ENCODE measurements at places on chromosomes 5 and 9.

- DNase-seq, result no peak
Observed at GRCh38 chr5:132363431-132364112, 5.9 kb upstream of the SLC22A5 start.

DNA sequence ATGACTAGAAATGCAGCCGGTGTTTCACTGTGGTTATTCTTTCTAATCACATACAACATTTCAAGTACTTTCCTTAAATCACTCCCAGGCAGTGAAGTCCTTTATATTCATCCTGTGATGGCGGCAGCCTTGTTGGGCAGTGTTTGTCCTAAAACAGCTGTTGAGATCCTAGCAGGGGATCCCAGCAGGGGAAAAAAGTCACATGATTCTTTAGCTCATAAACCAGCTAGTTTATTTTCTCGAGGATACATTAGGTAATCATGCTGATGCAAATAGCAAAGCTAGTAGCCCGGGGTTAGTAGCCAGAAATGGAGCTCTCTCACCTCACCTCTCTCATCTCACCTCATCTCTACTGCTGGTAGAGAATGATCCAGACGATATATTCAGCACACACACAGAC is 70.5 kb downstream of the FOXD1 start:
- DNase-seq, result no peak

DNA sequence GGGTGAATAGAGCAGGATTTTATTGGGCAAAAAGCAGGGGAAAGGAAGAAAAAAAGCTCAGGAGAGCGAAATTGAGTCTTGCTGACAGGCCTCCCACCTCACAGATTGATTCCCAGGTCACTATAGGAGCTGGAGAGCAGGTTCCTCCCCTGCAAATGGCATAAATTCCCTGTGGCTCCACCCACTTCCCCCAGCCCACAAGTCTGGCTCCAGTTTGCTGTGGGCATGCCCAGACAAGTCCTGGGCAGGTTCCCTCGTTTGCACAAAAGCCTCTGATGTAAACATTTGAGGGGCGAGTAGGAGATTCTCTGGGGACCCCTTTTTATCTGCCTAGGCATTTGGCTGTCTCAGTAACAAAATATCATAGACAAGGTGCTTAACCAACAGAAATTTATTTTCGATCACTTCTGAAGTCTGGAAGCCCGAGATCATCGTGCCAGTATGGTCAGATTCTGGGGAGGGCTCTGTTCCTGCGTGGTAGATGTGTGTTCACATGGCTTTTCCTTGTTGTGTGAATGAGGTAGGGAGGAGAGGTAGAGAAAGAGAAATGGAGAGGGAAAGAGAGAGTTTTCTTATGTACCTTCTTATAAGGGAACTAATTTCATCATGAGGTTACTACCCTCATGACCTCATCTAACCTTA is 614.5 kb downstream of the MAT2B start:
- peak; percentile 52 for DNase-seq

DNA sequence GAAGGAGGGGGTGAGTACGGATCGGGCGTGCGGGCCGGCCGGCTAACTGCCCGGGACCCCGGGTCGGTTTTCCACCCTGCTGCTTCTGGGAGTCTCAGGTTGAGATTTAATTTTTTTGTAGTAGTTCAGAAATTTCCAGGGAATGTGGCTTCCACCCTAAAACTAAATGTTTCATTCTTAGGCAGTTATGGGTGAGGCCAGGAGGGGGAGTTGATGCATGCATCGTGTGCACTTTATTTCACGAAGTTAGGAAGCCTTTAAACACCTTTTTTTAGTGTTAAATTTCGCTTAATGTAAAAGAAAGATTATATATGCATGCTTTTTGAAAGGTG is 905 bp downstream of the CDK9 start:
- no peak for DNase-seq

GRCh38 chr5:177319913-177320588 is 8.4 kb upstream of the MXD3 start:
- peak; percentile 32 for DNase-seq

DNA sequence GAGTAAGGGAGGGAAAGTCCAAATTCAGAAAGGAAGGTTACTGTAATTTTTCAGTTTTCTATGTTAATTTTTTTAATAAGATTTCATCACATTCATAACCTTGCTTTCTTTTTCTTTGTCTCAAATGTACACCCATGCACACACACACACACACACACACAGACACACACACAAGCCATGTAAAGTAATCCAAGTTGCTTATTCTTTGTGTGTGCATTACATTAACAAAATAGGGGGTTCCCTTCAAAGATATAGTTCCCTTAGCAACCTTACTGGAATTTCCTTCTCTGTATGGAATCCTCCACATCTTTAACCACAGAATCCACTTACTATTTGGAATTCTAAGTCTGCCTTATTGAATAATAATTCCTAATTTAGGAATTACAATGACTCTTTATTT is 32.7 kb downstream of the ZNF366 start:
- DNase-seq, result no peak

- DNase-seq, result no peak
Observed at GRCh38 chr5:1548702-1549474, 25.1 kb upstream of the LPCAT1 start.

DNA sequence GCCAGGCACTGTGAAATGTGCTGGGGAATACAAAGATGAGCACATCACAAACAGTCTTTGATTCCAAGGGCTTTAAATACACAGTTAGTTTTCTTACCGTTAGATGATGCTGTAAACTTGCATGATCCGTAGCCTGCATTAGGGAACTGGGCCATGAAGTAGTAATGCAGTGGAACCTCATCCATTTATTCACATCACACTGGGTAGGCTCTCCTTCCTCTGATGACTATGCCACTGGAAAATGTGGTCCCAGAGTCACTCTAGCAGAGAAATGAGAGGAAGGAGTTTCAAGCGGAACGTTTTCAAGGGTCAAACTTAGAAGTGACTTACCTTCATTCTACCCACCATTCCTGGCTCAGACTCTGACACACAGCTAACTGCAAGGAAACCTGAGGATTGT is 26.4 kb downstream of the ZFAND5 start:
- DNase-seq, result no peak

GRCh38 chr9:13758936-13759335 is 479.4 kb upstream of the MPDZ start:
- DNase-seq, result no peak

- DNase-seq, result no peak
Observed at GRCh38 chr5:9009931-9010651, 535.8 kb downstream of the SEMA5A start.

GRCh38 chr9:118809160-118809625 is 560.0 kb downstream of the BRINP1 start:
- DNase-seq, result no peak

- DNase-seq, result no peak
Observed at GRCh38 chr9:79034583-79034982, 537.2 kb upstream of the TLE4 start.

DNA sequence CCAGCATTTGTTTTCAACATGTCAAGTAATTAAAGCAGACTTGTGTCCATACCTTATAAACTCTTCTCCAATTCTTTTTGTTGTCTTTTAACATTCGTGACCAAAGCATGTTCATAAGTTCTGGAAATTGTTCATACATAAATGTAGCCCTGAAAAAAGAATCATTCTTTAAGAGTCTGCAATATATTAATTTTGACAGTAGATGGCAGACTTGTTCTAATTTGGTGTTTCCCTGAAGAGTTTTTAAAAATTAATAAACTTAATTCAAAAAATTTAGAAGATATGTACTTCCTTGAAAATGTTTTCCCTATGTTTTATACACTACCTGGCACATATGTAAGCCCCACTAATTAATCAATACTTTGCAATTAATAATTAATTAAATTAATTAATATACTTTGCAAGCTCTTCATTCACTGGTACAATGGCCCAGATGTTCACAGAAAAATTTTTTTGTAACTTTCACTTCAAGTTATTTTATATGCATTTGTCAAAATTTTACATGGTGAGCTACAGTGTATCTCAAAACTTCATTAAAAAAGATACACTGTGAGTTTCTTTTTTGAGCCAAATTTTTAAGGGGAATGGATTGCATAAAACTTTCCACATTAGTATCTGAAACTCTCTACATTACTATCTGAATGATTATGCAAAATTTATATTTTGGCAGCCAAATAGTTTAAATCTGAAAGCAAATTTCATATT is 42.1 kb downstream of the CLINT1 start:
- DNase-seq, result peak; percentile 32

DNA sequence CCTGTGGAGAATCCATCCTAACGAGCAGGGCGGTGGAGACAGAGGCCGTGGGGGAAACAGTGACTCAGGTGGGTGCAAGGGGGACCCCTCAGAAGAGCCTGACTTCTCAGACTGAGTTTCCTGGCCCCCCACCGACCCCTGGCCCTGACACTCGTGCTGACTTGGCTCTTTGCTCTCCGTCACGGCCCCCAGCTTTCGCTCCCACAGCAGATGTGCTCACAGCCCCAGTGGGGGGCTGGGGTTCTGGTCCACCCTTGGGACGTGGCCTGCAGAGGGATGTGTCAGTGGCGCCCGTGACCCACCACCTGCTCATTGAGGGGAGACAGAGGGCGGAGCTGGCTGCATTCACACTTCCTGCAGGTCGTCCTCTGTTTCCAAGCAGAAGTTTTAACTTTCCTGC is 62.9 kb upstream of the IRX4 start:
- no peak for DNase-seq
